Upper lobe of left lung (tissue), 6 donors: ENCODE measurements at places on chromosomes 13 and 19.
A peak's percentile ranks its signal among the peaks of the same experiment; 100 is the strongest.

DNA sequence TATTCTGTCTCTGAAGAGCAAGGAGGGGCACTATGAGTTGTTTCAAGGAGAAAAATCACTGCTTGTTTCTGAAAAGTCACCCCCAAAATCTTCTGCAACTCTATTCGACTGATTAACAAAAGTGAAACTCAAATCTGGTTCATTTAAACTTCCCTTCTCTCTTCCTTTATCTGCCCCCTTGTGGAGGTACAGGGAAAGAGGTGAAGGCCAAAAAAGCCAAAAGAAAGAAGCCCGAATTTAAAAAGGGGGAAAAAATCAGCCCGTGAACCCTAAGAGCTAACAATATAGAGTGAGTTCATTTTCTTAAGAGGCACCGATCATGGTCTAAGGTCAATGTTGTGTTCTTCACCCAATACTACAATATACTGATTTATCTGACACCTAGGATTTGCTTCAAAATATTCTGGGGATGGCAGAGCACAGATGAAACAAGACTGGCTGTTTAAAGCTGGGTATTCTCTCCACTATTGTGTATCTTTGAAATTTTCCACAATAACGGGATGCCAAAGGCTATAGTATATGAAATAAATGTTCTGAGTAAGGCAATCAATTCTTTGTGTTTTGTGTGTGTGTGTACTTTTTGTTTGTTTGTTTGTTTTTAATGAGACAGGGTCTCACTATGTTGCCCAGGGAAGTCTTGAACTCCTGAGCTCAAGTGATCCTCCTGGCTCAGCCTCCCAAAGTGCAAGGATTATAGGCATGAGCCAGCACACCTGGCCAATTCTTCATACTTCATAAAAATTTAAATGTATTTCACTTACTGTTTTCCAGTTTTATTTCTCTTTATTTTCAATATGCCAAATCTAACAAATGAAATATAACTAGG lies 55.0 kb upstream of the EEF1AKMT1 start:
- DNase-seq, result no peak

- DNase-seq, result peak; percentile 47
Observed at GRCh38 chr13:19586904-19587634, 25.7 kb upstream of the TPTE2 start.

GRCh38 chr13:32261567-32261966 lies 53.6 kb downstream of the ZAR1L start:
- DNase-seq, result no peak

GRCh38 chr19:49666120-49666444 lies 349 bp downstream of the BCL2L12 start:
- DNase-seq, result no peak

GRCh38 chr13:27583645-27584044 lies 36.7 kb downstream of the LNX2 start:
- DNase-seq, result no peak

DNA sequence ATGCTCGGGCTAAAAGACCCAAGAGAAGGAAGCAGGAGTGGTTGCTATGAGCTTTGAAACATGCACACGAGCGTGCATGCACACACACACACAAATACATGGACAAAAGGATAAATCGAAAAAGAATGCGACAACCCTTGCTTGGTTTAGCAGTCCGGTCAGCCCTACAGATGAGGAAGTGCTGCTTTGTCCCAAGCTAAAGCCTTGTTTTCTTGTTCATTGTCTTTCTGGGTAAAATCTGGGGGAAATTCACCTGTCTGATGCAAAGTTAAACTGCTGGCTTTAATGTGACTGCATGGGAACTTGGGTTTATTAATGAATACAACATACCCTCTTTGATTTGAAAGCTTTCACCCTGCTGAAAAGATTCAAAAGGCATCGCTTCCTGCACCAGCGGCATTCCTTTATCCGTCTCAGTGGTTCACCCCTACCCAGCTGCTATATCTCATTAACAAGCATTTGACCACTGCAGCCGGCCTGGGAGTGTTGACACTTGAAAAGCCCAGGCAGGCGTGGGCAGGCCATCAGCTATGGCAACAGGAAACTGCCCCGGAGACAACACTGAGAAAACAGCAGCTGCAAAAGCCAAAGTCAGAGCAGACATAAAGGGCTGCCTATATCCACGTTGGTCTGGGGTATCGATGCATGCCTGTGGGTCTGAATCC lies 301.7 kb downstream of the NDFIP2 start:
- DNase-seq, result no peak

DNA sequence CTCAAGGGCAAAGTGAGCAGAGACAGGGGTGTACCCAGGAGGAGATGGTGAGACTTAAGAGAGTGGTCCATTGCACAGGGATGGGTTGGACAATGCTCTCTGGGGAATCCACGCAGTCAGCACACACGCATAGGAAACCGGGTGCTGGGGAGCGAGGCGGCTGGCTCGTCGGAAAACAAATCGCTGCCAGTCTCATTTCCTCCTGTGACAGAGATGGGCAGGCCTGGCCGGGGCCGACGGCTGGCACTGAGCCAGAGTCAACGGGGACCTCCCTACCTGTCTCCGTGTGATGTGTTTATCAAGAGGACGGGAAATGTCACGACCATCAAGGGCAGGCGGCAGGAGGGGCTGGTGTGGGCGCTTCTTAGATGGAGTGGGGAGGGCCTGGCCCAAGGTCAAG lies 27.3 kb downstream of the PTPRS start:
- no peak for DNase-seq
